Calu3 (cell line): ENCODE measurements at places on chromosomes 12 and 14. TPM values are rescaled to one million over a fixed set of nuclear protein-coding genes. Genes with fewer than 3 reads are reported as not detected.

Gene SDR9C7
- total RNA-seq = not detected in 2 replicates

DNA sequence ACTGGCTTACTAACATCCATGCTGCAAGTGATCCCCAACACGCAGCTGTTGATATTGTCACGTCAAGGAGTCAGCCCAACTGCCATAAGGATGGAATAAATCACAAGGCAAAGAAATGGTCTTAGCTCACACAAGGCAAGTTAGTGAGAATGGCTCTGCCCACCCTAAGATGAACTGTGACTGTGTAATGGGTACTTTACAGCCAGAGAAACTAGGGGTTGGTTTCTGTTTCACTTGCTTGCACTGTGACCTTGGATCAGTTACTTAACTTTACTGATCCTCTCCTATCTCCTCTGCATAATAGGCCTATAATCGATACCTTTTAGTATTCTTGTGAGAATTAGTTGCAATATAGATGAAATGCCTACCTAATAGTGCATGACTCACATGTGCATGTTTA lies 52.2 kb upstream of the ANO2 start:
- H3K4me1 ChIP-seq = no peaks in the 10 kb centered on the region
- H3K36me3 ChIP-seq = no peaks in the 10 kb centered on the region
- H3K27ac ChIP-seq = no peak overlapping the region
- H3K27me3 ChIP-seq = peaks cover 44% of the 10 kb centered on the region
- H3K4me3 ChIP-seq = no peak overlapping the region
- DNase-seq = no peak

GRCh38 chr14:51448831-51449670 lies 202.7 kb upstream of the FRMD6 start:
- H3K27ac ChIP-seq = no peak overlapping the region
- no peak overlapping the region for H3K4me3 ChIP-seq
- peaks cover 8% of the 10 kb centered on the region for H3K4me1 ChIP-seq
- no peak for DNase-seq
- H3K27me3 ChIP-seq = no peaks in the 10 kb centered on the region

DNA sequence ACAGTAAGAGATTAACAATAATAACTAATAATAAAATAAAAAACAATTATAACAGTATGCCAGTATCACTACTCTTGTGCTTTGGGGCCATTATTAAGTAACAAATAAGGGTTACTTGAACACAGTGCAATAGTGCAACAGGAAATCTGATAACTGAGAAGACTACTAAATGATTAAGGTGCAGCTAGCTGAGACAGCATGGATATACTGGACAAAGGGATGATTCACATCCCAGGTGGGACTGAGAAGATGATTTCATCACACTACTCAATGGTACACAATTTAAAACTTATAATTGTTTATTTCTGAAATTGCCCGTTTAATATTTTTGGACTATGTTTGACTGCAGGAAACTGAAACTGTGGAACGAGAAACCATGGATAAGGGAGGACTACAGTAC lies 168.6 kb upstream of the ABCD2 start:
- no peak for DNase-seq
- no peaks in the 10 kb centered on the region for H3K36me3 ChIP-seq
- no peak overlapping the region for H3K4me3 ChIP-seq
- no peak overlapping the region for H3K27ac ChIP-seq
- no peaks in the 10 kb centered on the region for H3K27me3 ChIP-seq
- H3K4me1 ChIP-seq = no peaks in the 10 kb centered on the region

DNA sequence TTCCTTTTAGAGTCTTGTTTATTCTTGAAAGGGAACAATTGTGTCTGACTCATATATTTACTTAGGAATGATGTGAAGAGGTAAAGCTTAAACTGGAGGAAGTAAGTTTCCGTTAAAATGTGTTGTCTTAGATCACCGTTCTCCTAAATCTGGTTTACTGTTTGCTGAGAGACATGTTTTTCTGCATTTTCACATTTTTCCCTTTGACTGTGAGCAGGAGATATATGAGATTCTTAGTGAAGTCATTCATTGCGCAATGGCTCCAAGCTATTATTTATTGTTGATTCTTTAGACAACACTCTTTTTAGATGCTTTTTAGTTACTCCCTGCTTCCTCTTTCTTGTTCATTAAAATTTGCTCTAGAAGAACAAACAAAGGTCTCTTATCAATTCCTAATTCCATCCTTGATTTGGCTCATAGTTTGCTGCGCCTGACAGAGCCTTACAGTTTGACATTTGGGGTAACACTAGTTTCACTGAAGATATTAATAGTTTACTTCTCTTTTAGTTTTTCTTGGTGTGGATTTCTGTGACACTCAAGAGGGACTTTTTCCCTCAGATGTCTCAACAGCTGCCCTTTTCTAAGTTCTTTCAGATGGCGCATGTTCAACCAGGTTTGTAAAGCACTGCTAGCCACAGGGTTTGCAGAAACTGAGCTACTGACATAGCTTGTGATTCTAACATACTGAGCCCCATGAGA lies 11.4 kb downstream of the CLECL1 start:
- H3K4me1 ChIP-seq = peaks cover 14% of the 10 kb centered on the region
- no peaks in the 10 kb centered on the region for H3K27me3 ChIP-seq
- no peak overlapping the region for H3K4me3 ChIP-seq
- no peaks in the 10 kb centered on the region for H3K36me3 ChIP-seq
- DNase-seq = no peak
